ENCODE measurements at places on chromosomes 3 and 15.

GRCh38 chr3:153221748-153222162, 59.7 kb downstream of the RAP2B start:
- DNase-seq = no peak

- peak; percentile 35 for DNase-seq
Observed at GRCh38 chr3:151156618-151157216, 46.3 kb downstream of the GPR171 start.

GRCh38 chr3:46356276-46356675, 2.4 kb downstream of the CCR2 start:
- DNase-seq = no peak

DNA sequence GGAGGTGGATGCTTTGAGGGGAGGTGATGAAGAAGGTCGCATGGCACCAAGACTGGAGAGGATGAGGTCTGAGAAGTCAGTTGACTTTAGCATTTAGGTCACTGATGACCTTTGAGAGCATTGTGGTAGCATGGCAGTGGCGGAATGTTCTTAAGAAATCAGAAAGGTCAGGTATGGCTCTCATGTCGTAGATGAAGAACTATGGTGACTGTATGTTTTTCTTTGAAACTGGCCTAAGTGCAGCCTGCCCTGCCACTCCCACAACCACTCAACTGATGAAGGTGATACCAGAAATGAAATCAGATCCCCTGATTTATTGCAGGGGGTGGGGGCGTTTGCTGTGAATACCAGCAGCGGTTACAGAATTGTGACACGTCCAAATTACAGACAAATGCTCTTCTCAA, 102.6 kb downstream of the ITPR1 start:
- no peak for DNase-seq

- DNase-seq = no peak
Observed at GRCh38 chr3:136577791-136578190, 174.4 kb downstream of the STAG1 start.

GRCh38 chr3:43816372-43816771, 125.6 kb downstream of the ABHD5 start:
- DNase-seq = no peak

GRCh38 chr15:88746451-88746850, 56.8 kb upstream of the ACAN start:
- no peak for DNase-seq

DNA sequence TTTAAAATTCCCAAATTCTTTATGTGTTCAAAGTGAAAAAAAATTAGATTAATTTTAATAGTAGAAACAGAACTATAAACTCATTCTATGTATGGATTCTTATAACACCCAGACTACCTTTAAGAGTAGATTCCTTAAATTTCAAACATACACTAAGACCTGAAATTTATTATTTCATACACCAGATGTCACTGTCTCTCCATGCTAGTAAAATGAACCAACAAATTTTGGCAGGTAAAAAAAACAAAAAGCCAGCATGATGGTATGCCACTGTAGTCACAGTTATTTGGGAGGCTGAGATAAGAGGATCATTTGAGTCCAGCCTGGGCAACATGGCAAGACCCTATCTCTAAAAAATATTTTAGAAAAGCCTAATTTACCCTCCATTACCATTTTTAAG, 461.3 kb upstream of the NAALADL2 start:
- DNase-seq = no peak
